ENCODE measurements at places on chromosomes 4 and X.

- DNase-seq, result no peak
Measured at GRCh38 chr4:41205130-41205529, 9.2 kb downstream of the APBB2 start.

DNA sequence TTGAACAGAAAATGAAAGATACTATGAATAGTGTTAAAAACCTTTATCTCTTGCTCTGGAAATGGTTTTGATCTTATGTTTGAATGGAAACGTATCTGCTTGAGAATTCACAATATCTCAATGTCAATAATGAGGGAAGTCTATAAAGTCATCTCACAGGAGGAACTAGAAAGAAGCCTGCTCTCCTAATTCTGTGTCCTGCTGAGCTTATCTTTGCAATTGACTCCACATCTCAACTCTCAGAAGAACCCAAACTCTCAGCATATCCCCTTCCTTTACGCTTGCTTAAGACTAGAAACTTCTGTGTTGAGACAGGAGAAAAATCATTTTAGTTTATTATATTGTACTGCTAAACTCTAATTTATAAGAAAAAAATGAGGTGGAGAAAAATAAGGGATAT lies 8.3 kb upstream of the PF4V1 start:
- DNase-seq, result no peak

GRCh38 chr4:90113881-90114457 lies 13.2 kb upstream of the CCSER1 start:
- no peak for DNase-seq

GRCh38 chrX:65582450-65583082 lies 48.0 kb upstream of the LAS1L start:
- no peak for DNase-seq

DNA sequence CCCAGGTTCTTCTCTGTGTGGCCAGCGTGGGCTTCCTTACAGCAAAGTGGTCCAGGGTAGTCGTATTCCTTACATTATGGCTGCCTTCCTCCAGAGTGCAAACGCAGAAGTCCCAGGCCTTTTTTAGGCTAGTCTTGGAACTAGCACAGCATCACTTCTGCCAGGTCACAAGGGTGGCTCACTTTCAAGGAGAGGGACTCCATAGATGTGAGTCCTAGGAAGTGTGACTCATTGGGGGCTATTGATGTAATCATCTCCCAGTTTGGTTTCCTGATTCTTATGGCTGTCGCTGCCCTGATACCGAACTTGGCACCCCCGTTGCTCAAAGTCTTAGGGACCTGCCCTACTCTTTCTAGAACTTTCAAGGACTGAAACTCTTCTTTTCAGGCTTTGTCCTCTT lies 140.0 kb downstream of the DCK start:
- no peak for DNase-seq

GRCh38 chr4:164779811-164780216 lies 25.9 kb downstream of the SMIM31 start:
- DNase-seq, result peak; percentile 35

GRCh38 chr4:7261536-7261935 lies 69.2 kb downstream of the SORCS2 start:
- no peak for DNase-seq

DNA sequence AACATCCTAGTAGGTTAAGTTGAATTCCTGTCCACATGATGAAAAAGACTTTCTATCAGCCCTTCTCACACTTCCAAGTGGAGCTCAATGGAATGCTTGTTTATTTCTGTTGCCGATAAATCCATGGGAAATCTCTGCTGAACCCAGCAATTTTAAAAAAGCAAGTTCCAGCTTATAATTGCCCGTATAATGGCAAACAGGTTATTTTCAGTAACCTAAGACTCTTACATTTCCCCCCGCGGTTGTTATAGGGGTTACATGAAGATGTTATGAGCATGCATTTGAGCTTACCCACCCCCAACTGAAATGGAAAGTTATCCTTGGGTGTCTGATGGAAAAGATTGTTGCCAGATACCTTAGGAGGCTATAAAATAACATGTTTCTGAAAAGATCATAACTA lies 136.2 kb downstream of the PALLD start:
- DNase-seq, result no peak

- no peak for DNase-seq
Measured at GRCh38 chrX:46648660-46649059, 75.1 kb downstream of the CHST7 start.

DNA sequence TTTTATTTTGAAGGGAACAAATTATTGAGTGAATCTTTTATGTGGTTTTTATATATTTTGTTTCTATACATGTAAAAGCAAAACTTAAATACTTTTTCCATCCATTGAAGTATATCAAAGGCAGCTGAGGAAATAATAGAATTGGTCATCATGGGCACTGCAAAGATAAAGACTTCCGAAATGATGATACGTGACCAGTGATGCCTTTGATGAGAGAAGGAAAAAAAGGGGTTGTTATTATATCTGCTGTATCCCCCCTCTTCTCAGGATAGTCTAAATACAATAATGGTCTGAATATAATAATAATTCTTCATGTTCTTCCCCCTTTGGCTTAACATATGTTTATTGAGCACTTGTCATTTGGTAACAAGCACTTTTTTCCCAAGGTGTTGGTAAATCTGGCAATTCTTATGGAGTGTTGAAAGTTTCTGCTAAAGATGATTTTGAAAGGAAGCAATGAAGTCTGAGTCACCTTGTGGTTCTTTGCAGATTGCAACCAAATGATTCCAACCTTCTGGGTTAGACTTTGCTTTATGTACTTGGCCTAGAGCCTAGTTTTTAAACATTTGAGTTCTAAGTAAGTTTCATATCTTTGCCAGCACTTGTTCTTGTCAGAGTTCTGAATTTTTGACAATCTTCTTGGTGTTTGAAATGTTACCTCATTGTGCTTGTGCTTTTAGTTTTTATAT lies 60.8 kb downstream of the USP9X start:
- no peak for DNase-seq

DNA sequence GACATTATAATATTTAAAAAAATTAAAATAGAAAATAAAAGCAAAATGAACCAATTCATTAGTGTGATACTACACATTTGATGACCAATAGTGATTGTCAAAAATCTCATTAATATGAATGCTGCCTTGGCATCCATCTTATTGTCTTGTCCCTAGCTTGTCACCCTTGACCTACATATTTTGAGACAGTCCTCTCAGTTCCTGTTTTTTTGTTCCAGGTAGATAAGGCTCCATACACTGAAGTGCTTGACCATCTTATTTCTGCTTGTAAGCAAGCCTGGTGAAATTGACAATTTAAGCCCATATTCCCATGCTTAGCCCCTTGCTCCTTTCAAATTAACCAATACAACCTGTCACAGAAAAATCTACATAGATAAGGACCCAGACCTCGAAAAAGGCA lies 534.0 kb upstream of the FMR1 start:
- DNase-seq, result no peak

- no peak for DNase-seq
Measured at GRCh38 chr4:123453061-123453680, 56.6 kb downstream of the SPRY1 start.

DNA sequence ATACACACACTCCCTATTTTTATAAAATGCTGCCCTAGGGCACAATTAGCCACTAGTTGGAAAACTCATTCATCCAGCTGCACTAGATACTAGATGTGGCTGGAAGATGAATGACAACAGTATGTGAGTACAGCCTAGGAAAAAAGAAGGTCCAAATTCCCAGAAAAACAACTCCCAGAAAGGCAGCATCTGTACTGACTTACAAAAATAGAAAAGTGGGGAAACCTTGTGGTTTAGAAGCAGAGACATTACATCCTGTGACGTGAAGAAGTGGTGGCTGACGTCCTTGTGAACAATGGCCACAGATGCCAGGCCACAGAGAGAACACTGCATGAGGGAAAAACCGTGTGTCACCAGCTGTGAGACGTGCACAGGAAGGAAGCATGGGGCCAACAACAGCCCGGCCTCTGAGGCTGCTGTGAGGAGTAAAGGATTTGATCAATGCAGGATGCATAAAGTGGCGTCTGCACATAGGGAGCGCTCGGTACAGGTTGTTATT lies 81.2 kb downstream of the SPRY1 start:
- DNase-seq, result no peak

GRCh38 chr4:69828828-69829227 lies 31.1 kb downstream of the SULT1E1 start:
- no peak for DNase-seq

DNA sequence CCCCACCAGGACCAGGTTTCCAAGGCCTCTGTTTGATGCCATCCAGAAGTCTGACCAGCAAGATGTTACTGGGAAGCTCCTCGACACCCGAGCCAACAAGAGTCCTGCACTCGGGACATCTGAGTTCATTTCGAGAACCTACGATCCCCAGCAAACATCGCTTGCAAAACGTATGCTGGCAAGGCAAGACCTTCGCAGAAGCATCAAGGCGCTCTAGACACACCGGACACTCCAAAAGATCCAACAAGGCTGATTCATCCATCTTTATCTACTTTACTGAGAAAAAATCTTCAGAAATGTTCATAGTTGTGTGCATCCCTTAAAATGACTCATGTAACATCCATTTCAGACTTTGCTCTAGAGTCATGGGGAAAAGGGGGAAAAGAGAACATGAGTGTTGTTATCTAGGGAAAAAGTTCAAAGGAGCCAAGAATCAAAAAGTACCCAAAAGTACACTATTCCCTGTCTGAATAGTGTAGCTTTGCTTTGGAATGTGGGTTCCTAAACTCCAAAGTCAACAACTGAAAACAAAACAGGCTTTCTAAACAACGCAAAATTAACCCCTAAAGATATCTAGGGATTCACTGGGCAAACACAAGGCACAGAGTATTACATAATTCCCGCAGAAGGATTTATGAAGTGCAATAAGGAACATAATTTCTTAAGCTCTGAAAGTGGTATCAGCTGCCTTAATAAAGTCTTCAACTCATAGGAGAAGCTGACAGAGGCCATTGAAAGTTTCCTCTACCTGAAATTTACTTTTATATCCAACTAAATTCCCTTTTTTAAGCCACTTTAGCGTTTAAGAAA lies 1.6 kb downstream of the SH3RF1 start:
- DNase-seq, result no peak

GRCh38 chr4:30792601-30793000 lies 72.4 kb downstream of the PCDH7 start:
- DNase-seq, result no peak

- DNase-seq, result no peak
Measured at GRCh38 chr4:21898101-21898500, 50.5 kb downstream of the KCNIP4 start.

DNA sequence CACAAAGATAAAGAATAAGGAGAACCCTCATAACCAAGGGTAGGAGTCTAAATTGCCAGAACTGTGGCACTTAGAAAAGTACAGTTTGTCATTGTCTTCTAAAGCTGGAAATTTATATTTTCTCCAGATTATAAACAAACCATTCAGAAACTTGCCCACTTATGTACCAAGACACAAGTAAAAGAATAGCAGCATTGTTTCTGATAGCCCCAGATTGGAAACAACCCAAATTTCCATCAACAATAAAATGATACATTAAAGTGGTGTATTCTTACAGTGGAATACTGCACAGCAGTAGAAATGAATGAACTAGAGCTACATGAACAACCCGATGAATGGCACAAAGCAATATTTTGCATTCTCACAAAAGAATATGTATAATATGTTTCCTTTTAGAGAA lies 63.1 kb upstream of the PDHA1 start:
- no peak for DNase-seq

DNA sequence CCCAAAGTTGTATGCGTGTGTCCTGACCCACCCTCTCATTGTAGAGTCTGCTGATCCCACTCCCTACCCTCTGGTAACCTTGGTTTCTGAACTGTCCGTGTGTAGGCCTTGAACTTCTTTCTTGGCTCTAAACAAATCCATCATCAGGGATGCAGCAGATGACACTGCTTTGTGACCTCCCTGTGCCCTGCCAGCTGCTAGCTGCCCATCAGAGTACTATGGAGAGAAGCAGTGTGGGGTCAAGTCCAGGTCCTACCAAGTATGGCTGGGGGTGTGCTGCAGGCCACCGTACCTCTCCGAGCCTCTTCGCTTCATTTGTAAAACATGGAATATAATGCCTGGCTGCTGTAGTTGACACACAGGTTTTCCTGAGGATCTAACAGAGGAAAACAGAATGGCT lies 183.5 kb upstream of the RBPJ start:
- DNase-seq, result no peak

DNA sequence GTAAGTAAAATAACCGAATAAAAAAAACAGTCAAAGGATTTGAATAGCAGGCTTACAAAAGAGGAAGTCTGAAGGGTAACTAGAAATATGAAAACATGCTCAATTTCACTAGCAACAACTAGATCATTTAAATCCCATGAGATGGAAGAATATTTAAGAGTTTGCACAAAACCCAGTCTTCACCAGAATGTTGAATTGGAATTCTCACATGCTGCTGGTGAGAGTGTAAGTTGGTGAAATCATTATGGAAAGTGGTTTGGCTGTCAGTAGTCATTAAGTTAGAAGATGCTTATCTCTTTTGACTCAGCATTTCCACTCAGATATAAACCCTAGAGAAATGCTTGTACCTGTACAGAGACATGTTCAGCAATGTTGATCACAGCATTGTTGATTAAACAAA lies 110.1 kb downstream of the PGRMC2 start:
- no peak for DNase-seq

- DNase-seq, result no peak
Measured at GRCh38 chr4:152112190-152112589, 351.4 kb upstream of the GATB start.

GRCh38 chr4:48792348-48793006 lies 12.4 kb upstream of the FRYL start:
- no peak for DNase-seq

- no peak for DNase-seq
Measured at GRCh38 chr4:41389356-41389755, 132.6 kb downstream of the UCHL1 start.

All from NT2/D1 (cell line).